ENCODE measurements at places on chromosomes 7 and 10. TPM values are rescaled to one million over a fixed set of nuclear protein-coding genes. Genes with fewer than 3 reads are reported as not detected.
A peak's percentile ranks its signal among the peaks of the same experiment; 100 is the strongest.

Gene FAM3C
- 109 TPM for total RNA-seq

Gene LOXL4
- 11.9 TPM for total RNA-seq

Gene KLF14
- total RNA-seq = not detected

Gene CFAP43
- 9.9 TPM for total RNA-seq

Gene CALHM2
- 16.0 TPM for total RNA-seq

Gene OR6V1
- not detected for total RNA-seq

Gene PTPRZ1
- total RNA-seq = not detected

Gene VIM
- 2,481 TPM for total RNA-seq

Gene CCL24
- not detected for total RNA-seq

DNA sequence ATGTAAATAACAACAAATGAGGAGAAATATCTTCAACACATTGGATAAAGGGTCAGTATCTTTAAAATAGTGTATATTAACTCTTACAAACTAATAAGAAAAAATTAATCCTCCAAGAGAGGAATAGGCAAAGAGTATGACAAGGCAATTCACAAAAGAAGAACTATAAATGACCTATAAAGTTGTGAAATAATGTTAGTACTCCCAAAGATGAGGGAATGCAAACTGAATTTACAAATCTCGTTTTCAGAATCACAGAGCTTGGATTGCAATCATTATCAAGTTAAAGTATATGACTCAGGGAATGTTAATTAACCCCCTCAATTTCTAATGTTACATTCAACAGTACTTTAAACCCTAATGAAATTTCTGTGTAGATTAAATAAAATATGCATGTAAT lies 87.3 kb upstream of the TARP start:
- H3K36me3 ChIP-seq = no peaks in the 10 kb centered on the region
- DNase-seq = no peak
- no peak overlapping the region for H3K27ac ChIP-seq
- no peaks in the 10 kb centered on the region for H3K4me1 ChIP-seq

- H3K27ac ChIP-seq = no peak overlapping the region
- H3K4me3 ChIP-seq = no peak overlapping the region
- H3K36me3 ChIP-seq = no peaks in the 10 kb centered on the region
- no peak for DNase-seq
Measured at GRCh38 chr7:28161331-28161730, 19.3 kb downstream of the JAZF1 start.

DNA sequence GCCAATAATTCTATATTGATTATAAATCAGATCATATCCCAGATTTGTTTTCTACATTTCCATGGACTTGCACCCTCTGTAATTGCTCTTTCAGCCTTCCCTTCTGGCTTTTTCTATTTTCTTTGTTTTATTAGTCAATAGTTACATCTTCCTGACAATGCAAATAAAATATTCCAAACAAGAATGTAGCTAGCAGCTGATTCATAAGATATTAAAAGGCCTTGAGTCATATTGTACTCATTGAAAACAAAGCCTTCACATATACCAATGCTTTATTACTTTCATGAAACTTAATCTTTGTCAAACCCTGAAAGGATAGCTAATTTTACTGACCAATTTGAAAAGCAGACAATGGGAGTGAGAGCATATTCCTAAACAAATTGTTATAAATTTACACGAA lies 10.7 kb upstream of the SFMBT2 start:
- H3K4me3 ChIP-seq = no peak overlapping the region
- no peaks in the 10 kb centered on the region for H3K27me3 ChIP-seq
- H3K36me3 ChIP-seq = no peaks in the 10 kb centered on the region
- H3K4me1 ChIP-seq = no peaks in the 10 kb centered on the region

DNA sequence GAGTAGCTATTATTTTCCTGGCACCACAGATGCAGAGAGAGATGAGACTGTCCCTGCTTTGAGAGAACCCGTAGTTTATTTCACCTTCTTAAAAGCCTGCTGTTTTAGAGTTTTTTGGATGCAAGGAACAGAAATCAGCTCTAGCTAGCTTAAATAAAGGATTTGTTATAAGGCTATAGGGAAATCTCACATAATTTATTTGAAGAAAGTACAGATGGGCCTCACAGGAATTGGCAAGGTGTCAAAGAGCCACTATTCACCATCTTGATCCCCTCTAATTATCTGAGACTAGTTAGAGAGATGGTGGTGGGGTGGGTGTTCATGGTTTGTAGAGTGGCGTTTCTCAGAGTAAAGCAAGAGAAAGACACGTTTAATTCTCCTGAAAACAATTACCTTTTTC lies 7.3 kb downstream of the KMT2E start:
- H3K4me1 ChIP-seq = peaks cover 51% of the 10 kb centered on the region
- no peak overlapping the region for H3K4me3 ChIP-seq
- no peak for DNase-seq
- H3K27ac ChIP-seq = no peak overlapping the region
- no peaks in the 10 kb centered on the region for H3K27me3 ChIP-seq

DNA sequence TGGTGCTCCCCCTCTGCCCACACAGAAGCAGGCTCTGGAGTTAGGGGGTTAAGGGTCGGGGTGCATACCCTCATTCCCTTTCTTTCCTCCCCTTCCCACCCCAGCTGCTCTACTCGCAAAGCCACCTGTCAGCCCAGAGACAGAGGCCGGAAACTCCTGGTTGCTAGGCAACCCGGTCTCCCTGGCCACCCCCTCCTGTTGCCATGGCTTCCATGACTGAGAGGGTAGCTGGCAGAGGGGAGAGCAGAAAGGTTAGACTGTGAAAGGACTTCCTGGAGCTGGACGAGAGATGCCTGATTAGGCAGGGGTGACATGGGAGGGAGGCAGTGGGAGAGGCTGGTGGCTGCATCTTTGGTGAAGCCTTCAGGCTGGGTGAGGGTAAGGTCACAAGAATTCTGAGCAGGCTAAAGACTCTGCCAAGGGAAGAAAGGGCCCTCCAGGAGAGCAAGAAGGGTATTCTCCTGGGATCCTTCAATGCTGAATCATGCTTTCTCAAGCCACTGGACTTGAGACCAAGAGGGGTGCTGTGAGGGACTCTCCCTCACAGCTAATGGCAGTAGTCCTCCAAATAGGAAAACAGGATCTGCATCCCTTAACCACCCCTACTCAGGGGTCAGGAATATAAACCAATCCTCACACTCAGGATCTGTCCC lies 5.4 kb downstream of the PSD start:
- H3K4me1 ChIP-seq = peaks cover 19% of the 10 kb centered on the region
- DNase-seq = no peak
- H3K27ac ChIP-seq = no peak overlapping the region
- peaks cover 21% of the 10 kb centered on the region for H3K27me3 ChIP-seq

DNA sequence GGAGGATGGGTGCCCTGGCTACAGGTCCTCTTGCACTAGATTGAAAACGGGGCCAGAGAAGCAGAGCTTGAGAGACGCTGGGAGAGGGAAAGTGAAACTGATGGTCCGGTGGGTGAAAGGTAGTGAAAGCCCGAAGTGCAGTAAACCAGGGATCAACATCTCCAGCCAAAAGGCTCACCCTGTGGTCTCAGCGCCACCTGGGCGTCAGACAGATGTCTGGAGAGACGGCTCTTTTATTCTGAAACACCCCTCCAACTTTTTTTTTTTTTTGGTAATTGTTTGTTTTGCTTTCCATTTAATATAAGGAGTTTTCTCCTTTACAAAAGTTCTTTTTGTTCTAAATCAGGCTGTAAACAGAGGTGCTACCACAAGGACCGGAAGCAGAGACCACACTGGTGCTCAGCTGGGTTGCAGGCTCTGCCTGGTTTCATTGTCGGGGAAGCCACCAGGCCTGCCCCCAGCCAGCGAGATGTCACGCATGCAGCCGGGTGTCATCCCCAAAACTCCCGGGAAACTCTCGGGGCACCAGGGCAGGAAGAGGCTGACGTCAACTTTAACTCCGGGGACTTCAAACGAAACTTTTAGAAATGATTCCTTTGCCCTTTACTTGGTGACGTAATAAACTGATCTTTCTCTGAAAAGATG lies 11.2 kb downstream of the IL2RA start:
- peak overlapping the region; percentile 59 for H3K27ac ChIP-seq
- no peaks in the 10 kb centered on the region for H3K36me3 ChIP-seq
- no peak overlapping the region for H3K4me3 ChIP-seq
- no peaks in the 10 kb centered on the region for H3K4me1 ChIP-seq

DNA sequence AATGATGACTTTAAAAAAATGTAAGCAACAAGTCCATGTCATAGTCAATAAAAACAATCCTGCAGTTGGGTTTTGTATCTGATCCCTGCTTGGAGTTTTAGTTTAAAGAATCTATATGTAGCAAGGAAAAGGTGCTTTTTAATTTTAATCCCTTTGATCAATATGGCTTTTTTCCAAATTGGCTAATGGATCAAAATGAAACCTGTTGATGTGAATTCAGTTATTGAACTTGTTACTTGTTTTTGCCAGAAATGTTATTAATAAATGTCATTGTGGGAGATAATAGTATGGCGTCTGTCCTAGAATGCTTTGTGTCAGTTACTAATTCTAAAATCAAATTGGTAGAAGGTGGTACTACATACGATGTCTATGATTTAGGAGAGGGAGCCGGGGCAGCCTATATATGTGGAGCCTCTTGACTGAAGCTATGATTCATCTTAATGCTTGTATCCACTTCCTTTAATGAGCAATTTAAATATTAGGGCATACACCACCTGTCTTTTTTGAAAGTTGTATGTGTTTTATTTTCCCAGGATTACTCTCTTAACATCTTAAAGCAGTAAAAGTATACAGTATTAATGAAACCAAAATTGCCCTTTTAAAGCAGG lies 10.3 kb upstream of the PBLD start:
- no peak overlapping the region for H3K4me3 ChIP-seq
- no peak for DNase-seq
- no peak overlapping the region for H3K27ac ChIP-seq
- no peaks in the 10 kb centered on the region for H3K27me3 ChIP-seq
- peaks cover 4% of the 10 kb centered on the region for H3K4me1 ChIP-seq

GRCh38 chr7:152987656-152988055 lies 228.1 kb downstream of the ACTR3B start:
- H3K4me1 ChIP-seq = no peaks in the 10 kb centered on the region
- no peak overlapping the region for H3K27ac ChIP-seq
- no peak overlapping the region for H3K4me3 ChIP-seq
- H3K27me3 ChIP-seq = no peaks in the 10 kb centered on the region
- H3K36me3 ChIP-seq = no peaks in the 10 kb centered on the region

GRCh38 chr7:127877951-127878350 lies 153.3 kb downstream of the LRRC4 start:
- no peak overlapping the region for H3K4me3 ChIP-seq
- H3K27ac ChIP-seq = no peak overlapping the region
- no peaks in the 10 kb centered on the region for H3K36me3 ChIP-seq
- no peaks in the 10 kb centered on the region for H3K4me1 ChIP-seq
- DNase-seq = no peak

DNA sequence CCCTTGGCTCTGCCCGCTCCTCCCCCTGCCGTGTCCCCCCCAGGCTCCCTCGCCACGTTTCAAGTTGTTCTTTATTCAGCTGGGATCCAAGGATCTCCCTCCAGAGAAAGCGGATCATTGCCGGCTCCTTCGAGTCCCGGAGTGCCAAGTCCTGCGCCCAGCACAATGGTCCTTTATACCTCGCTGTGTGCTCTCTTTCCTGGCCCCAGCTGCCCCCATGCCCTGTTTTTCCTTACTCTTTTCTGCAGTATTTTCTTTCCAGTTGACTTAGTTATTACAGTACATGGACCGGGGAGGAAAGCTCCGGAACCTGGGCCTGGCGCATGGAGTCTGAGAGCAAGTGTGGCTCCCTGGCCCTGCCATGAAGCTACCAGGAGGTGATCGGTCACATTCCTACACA lies 88.1 kb upstream of the KMT2C start:
- no peak for DNase-seq
- no peaks in the 10 kb centered on the region for H3K4me1 ChIP-seq
- no peak overlapping the region for H3K27ac ChIP-seq
- no peaks in the 10 kb centered on the region for H3K27me3 ChIP-seq
- H3K4me3 ChIP-seq = no peak overlapping the region

GRCh38 chr10:117928741-117929140 lies 118.0 kb downstream of the RAB11FIP2 start:
- no peaks in the 10 kb centered on the region for H3K27me3 ChIP-seq
- no peak overlapping the region for H3K4me3 ChIP-seq
- DNase-seq = no peak
- no peaks in the 10 kb centered on the region for H3K4me1 ChIP-seq

- H3K4me3 ChIP-seq = no peak overlapping the region
- H3K27me3 ChIP-seq = no peaks in the 10 kb centered on the region
- peaks cover 94% of the 10 kb centered on the region for H3K4me1 ChIP-seq
- H3K36me3 ChIP-seq = no peaks in the 10 kb centered on the region
- H3K27ac ChIP-seq = peak overlapping the region; percentile 99
Measured at GRCh38 chr7:130896051-130896881, 162.3 kb upstream of the KLF14 start.

- H3K27me3 ChIP-seq = no peaks in the 10 kb centered on the region
- no peaks in the 10 kb centered on the region for H3K4me1 ChIP-seq
- H3K4me3 ChIP-seq = no peak overlapping the region
- H3K27ac ChIP-seq = no peak overlapping the region
- H3K36me3 ChIP-seq = no peaks in the 10 kb centered on the region
Measured at GRCh38 chr7:32385316-32385956, 104.7 kb downstream of the LSM5 start.

- DNase-seq = peak; percentile 94
- H3K4me1 ChIP-seq = peaks cover 13% of the 10 kb centered on the region
- no peaks in the 10 kb centered on the region for H3K27me3 ChIP-seq
- no peaks in the 10 kb centered on the region for H3K36me3 ChIP-seq
- H3K27ac ChIP-seq = peak overlapping the region; percentile 96
Measured at GRCh38 chr10:103661198-103661950, 167.9 kb downstream of the NEURL1 start.

DNA sequence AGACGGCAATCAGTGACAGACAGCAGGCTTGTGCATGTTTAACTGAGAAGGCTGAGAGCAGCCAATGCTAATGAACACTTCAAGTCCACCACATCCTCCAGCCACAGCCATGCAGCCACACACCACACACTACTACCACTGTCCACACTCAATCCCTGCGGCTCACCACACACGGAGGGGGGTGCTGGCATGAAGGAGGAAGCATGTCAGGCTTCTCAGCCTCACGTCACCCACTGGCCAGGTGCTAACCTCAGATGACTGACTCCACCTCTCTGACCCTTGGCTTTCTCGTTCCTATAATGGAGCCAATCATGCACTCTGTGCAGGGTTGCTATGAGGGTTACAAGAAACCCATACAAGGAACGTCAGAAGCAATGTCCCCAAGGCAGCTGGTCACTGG lies 165.4 kb upstream of the RNF32 start:
- no peak overlapping the region for H3K4me3 ChIP-seq
- H3K4me1 ChIP-seq = peaks cover 12% of the 10 kb centered on the region
- H3K27me3 ChIP-seq = no peaks in the 10 kb centered on the region
- DNase-seq = no peak
